Stimulated activated CD4-positive, alpha-beta T cell treated with anti-CD3 and anti-CD28 coated beads, TNF-alpha, amount 100 ng/mL, for 48 hours (primary cell): ENCODE measurements at places on chromosomes 16 and 17.

DNA sequence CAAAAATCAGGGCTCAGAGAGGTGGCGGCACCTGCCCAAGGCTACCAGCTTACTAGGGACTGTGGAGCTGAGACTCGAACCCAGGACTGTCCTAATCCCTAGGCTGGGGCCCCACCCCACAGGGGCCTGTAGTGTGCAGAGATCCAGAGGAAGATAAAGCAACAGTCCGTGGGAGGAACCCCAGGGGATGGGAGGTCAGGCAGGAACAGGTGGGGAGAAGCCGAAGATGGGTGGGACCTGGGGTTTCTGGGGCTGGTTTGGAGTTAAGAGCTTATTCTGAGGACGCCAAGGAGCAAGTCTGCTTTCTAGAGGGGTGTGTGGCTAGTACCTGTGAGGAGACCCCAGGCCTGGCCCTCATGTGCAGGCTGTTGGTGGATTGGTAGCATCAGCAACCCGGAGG, 14.9 kb downstream of the C16orf74 start:
- no peak for DNase-seq

DNA sequence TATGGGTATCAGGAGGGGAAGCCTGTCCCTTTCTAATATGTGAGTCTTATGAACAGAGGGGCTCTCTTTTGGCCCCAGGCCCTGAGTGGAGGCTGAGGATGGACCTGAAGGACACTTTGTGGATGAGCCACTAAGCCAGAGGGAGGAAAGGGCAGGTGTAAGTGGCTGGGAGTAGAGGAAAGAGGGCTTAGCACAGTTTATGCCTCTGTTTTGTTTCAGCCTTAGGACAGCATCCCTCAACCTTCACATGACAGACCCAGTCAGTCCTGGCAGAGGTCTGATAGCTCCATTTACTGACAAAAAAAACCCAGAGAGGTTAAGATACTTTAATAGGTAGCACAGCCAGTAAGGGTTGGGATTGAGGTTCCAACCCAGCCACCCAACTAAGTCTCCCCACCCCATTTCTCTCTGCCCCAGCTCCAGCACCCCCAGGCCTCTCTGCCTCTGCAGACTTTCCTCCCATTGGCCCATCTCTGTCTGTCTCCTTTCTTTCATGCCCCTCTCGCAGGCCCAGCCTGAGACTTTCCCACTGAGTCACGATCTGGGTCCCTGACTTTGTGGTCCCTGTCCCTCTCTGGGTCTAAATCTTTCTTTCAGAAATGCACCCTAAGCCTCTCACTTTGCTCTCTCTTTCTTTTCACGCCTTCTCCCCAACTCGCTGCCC, 4.7 kb upstream of the TBX21 start:
- DNase-seq: no peak

- DNase-seq: no peak
Observed at GRCh38 chr17:75731086-75731715, 9.9 kb downstream of the ITGB4 start.

DNA sequence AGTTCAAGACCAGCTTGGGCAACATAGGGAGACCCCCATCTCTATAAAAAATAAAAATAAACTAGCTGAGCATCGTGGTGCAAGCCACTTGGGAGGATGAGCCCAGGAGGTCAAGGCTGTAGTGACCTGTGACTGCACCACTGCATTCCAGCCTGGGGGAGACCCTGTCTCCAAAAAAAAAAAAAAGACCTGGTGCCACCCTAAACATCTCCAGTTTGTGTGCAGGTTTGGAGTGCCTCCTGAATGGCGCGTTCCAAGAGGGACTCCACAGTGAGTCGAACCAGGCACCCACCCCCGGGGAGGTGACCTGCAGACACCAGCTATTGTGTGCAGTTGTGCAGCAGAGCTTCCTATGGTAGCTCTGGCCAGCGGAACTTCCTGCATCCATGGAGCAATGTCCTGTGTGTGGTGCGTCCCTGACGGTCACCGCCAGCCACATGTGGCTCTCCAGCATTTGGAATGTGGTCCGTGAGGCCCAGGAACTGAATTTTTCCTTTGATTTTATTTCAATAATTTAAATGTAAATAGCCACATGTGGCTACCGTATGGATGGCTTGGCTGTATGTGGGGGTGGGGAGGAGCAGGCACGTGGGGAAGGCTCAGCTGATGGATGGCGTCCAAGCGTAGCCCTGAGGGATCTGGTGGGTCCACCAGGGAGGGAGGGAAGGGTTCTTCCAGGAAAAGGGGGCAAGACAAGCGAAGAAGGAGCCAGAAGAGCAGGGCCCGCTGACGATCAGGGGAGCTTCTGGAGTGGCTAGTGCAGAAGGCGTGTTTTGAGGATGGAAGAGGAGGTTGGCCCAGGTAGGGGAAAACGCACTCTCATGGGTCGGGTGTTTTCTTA, 107.1 kb upstream of the GSE1 start:
- DNase-seq: no peak

DNA sequence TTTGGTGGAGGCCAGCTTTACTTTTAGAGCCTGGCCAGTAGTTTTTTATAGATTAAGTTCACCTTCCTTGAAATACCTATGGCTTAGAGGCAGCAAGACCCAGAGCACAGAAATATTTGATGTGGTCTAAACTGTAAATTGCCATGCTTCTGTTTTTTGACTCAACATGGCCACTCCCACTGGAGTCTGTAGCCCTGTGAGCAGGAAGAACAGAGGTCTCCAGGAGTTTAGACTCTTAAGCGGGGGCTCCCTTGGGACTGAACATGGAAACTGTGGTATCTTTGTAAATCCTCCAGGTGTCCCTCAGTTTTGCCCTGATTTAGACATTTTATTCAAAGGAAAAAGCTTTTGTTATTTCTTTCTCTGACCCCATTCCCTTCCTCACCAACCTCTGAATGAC, 145.6 kb downstream of the FTO start:
- no peak for DNase-seq

DNA sequence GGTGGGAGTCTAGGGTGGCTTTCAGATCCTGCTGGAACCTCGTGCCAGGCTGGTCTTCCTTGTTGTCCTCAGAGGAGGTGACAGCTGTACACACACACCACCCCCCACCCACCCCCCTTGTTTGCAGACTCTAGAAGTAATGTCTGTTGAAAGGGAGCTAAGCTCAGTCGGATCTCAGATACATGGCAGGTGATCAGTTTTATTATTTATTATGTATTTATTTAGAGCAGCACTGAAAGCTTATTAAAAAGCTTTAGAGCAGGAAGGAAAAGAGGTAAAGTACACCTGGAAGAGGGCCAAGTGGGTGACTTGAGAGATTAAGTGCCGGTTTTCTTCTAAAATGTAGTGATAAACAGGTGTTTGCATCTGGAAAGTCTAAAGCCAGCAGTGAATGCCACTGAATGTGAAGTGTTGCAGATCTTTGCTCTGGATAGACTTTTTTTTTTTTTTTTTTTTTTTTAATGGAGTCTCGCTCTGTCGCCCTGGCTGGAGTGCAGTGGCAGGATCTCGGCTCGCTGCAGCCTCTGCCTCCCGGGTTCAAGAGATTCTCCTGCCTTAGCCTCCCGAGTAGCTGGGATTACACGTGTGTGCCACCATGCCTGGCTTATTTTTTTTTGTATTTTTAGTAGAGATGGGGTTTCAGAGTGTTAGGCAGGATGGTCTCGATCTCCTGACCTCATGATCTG, 40.2 kb downstream of the FOXK2 start:
- no peak for DNase-seq

- DNase-seq: no peak
Observed at GRCh38 chr16:31113121-31114120, 4.0 kb upstream of the KAT8 start.

GRCh38 chr17:49074851-49075540, 57.6 kb upstream of the B4GALNT2 start:
- DNase-seq: no peak

DNA sequence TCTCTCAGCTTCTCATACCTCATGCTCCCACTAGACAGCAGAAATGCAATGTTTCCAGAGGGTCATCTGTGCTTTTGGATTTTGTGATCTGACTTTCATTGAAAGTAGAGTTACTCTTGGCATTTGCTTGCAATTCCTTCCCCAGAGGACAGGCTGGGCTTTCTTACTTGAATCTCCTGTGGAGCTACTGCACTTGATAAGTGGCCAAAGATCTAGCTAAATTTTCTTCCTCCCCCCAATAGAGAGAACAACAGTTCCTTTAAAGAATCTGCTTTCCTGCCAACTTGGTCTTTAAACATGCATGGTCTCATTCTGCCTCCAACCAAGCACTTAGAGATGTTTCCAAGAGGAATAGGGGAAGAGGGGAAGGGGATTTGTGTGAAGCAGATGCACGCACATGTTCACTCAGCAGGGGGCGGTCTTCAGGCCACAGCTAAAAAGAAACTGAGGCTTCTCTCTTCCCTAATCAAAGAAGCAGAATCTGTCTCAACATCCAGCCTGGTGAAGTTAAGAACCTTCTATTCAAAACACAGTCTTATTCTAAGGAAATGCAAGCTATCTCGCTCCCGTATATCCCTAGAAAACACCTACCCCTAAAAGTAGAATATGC, 229.6 kb downstream of the ZFHX3 start:
- no peak for DNase-seq

- no peak for DNase-seq
Observed at GRCh38 chr17:16007439-16007838, 7.8 kb downstream of the TTC19 start.

DNA sequence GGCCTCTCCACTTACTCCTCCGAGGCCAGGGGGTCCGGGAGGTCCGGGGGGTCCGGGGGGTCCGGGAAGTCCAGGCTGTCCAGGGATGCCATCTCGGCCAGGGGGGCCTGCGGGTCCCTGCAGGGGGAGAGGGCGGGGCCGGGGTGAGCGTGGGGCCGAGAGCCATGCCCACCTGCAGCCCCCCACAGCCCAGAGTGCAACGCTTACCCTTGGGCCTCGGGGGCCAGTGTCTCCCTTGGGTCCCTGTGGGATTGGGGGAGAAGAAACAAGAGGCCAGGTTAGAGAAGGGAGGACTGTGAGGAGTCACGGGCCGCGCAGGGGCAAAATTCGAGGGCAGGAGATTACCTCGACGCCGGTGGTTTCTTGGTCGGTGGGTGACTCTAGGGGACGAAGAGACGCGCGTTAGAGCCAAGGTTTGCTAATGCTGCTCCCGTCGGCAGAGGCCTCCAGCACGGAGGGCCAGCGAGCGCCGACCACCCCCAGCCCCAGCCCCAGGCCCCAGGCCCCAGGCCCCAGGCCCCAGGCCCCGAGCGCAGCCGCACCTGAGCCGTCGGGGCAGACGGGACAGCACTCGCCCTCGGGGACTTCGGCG, 2.1 kb downstream of the COL1A1 start:
- DNase-seq: no peak

DNA sequence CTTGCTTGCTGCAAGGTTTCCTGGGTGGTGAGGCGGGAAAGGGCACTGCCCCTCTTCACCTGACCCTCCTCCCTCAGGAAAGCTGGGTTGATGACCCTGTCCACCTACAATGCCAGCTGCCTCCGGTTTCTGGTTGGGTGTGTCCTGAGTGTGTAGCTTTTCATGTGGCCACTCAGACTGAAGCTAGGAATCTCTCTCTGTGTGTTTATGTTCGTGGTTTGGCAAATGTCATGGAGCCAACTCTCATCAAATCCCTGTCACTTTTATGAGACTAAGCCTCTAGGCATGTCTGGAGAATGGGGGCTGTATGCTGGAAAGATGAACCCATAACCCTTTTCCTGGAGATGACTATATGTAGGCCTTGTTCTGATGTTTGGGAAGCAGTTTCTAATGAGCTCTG, 17.1 kb downstream of the PLEKHG4 start:
- DNase-seq: no peak

DNA sequence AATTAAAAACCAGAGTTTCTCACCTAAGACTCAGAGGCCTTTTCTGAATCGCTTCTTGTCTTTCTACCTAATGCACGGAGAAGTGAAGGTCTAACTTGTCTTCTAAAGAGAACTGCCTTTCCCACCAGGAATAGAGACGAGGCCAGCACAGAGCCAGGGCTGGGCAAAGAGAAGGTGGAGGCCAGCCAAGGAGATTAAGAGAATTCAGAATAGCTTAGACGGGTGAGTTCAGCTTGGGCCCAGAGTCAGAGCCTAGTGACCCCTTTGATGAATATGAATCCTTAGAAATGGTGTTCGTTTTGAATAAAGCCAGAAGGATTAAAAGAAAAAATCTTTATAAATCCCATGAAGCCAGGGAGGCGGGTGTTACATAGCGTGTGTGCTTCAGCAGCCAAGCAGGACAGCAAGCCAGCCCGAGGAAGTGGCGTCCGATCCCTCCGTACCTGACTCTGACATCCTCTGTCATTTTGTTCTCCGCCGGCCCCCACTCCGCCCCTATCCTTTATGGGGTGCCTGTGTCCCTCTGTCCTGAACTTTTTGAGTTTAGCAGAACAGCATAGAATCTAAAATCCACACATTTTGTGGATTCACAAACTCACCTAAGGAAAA, 7.4 kb downstream of the GSG1L2 start:
- no peak for DNase-seq

GRCh38 chr16:47787696-47788095, 326.6 kb downstream of the PHKB start:
- no peak for DNase-seq

GRCh38 chr16:31333686-31334649, 21.0 kb upstream of the ITGAX start:
- no peak for DNase-seq

DNA sequence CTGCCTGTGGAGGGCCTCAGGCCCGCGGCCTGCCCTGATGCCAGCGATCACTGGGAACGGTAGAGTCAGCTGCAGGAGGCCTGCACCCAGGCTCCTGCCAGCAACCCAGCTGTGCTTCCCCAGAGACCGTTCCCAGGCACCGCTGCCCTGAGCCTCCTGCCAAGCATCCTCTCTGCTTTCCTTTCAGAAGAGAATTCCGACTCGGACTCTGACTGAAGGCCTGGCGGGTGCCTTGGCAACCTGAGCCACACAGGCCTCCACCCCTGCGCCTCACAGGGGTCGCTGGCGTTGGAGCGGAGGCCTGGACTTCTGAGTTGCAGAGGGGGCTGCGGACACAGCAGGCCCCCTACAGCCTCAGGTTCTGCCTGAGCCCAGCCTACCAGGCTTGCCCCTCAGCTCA, 7.9 kb downstream of the CMTM3 start:
- no peak for DNase-seq

GRCh38 chr16:80580109-80580832, 39.5 kb downstream of the DYNLRB2 start:
- peak; percentile 51 for DNase-seq

- DNase-seq: peak; percentile 43
Observed at GRCh38 chr16:23182206-23182678, 303 bp upstream of the SCNN1G start.

GRCh38 chr16:58651965-58652348, 22.3 kb upstream of the CNOT1 start:
- DNase-seq: no peak

GRCh38 chr17:75074532-75074931, 13.2 kb upstream of the SLC16A5 start:
- no peak for DNase-seq

- no peak for DNase-seq
Observed at GRCh38 chr17:51585514-51586104, 325.3 kb downstream of the UTP18 start.

GRCh38 chr16:5415123-5415522, 317.5 kb upstream of the EEF2KMT start:
- DNase-seq: no peak

DNA sequence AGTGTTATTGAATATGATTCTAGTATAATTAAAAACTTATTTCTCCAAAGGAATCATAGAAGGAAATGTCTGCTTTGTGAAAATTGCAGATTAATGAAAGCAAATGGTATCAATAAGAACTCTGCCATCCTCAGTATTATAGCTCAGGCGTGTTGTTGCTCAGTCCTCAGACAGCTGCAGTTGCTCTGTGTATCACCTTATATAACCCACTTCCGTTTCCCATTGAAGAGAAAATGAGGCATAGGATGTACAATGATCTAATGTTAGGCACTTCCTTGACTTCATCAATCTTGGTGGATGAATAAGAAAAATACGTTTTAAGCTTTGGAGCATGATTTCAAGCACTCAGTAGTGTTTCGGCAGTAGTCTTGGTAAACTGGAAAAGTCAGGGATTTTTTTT, 14.1 kb downstream of the MFSD11 start:
- no peak for DNase-seq
